Foreskin keratinocyte (primary cell): ENCODE measurements at places on chromosomes 5 and 9. TPM values are rescaled to one million over a fixed set of nuclear protein-coding genes. Genes with fewer than 3 reads are reported as not detected.

NLN gene
- 37.4 and 39.1 TPM in 2 replicates for total RNA-seq

PGM5 gene
- total RNA-seq, result not detected in 2 replicates

XPA gene
- 7.8 and 7.9 TPM in 2 replicates for total RNA-seq

PNPLA7 gene
- 0.07 and 0.10 TPM in 2 replicates for total RNA-seq

IFNK gene
- total RNA-seq, result 55.8 and 72.0 TPM in 2 replicates

DBH gene
- total RNA-seq, result not detected in 2 replicates

AQP7 gene
- total RNA-seq, result not detected in 2 replicates

SLC46A2 gene
- total RNA-seq, result not detected in 2 replicates

INSL6 gene
- total RNA-seq, result not detected in 2 replicates

SNCB gene
- 0.78 and 1.3 TPM in 2 replicates for total RNA-seq

GRCh38 chr9:133682818-133683585 lies 46.8 kb downstream of the DBH start:
- DNase-seq, result no peak

- no peak for DNase-seq
These were observed 135.7 kb downstream of the CAAP1 start for GRCh38 chr9:26756881-26757280.

GRCh38 chr9:134618163-134618832 lies 23.3 kb upstream of the COL5A1 start:
- DNase-seq, result no peak

GRCh38 chr9:93110311-93110855 lies 14.4 kb downstream of the CARD19 start:
- no peak for DNase-seq

- DNase-seq, result peak; percentile 53
These were observed 933 bp upstream of the TGFBR1 start for GRCh38 chr9:99103901-99104458.

- no peak for DNase-seq
These were observed 299.9 kb upstream of the RFX3 start for GRCh38 chr9:3825721-3826120.

DNA sequence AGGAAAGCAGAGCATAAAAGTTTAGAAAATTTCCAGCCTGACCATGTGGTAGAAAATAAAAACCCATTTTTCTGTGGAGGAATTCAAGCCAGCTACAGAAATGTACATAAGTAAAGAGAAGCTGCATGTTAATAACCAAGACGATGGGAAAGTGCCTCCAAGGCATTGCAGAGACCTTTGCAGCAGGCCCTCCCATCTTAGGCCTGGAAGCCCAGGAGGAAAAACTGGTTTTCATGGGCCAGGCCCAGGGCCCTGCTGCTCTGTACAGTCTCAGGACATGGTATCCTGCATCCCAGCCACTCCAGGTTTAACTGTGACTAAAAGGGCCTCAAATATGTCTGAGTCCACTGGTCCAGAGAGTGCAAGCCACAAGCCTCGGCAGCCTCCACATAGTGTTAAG lies 754.8 kb upstream of the RIOK2 start:
- no peak for DNase-seq

GRCh38 chr5:175610898-175611297 lies 47.0 kb upstream of the HRH2 start:
- DNase-seq, result no peak

DNA sequence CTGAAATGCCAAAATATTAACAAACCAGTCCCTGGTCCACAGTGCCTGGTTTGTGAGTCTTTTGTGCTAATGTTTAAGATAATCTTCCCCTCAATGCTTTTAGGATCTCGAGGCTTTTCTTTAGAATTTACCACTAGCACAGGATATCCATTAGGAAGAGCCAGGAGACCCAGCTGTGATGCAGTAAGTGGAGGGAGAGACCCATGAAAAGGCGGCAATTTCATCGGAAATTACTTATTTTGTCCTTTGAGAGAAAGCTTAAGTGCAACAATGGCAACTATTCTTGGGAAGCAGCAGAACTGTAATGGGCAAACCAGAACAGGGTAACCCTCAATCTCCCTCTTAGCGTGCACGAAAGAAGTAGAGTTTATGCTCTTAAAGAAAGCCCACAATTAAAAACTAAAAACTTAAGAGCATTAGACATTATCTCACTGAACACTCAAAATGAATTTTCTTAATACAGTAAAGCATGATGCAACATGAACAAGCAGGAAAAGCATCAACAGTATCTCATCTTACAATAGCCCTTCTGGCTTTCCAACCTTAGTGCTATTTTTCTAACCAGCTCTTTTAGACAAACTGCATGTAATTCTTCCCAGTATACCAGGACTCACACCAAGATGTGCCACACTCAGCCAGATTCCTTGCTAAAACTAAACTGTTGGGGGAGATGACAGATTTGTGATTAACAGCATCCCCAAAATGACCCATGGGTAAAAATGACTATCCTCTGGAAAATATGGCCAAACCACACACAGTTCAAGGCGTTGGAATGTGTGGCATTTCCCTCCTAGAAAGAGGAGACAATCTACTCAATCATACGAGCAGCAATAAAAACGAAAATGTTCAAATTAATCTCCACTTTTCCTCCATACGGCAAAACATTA lies 36.4 kb downstream of the PWWP2A start:
- DNase-seq, result peak; percentile 55

DNA sequence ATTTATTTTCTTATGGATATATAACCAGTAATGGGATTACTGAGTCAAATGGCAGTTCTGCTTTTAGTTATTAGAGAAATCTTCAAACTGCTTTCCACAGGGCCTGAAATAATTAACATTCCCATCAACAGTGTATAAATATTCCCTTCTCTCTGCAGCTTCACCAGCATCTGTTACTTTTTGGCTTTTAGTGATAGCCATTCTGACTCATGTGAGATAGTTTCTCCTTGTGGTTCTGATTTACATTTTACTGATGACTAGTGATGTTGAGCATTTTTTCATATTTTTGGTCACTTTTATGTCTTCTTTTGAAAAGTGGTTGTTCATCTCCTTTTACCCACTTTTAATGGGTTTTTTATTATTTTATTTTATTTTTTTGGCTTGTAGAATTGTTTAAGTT lies 1290.3 kb upstream of the CDH9 start:
- peak; percentile 35 for DNase-seq

DNA sequence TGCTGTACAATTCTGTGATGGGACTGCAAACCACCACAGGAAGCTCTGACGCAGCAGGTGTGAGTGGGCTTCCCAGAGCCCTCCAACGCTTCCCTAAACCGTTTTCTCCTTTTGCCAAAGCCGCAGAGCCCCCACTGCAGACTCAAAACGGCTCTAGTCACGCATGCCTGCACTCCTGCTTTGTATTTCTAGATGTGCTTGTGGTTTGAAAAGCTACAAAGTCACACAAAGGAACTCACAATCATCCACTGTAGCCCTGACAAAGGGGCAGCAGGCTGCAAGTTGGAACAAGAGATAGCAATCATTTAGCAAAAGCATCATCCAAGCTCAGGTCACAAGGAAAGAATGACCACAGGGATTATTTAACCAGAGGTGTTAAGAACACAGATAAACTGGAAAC lies 79.3 kb downstream of the PTPN3 start:
- DNase-seq, result no peak

DNA sequence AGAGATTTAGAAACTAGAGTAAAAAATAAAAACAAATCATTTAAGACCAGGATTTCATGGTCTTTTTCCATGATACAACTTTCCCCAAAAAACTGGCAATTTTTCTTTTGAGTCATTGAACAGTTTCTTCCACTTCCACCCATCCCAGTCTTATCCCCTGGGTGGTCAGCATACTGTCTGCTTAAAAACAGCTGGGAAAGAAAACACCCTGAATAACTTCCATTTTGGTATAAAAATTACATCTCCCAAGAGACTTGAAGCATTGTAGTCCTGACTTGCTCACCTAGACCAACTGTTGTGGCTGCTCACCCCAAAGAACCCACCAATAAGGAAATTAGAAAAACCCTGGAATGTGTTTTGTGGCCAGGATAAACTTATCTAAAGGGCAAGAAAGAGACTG lies 731.3 kb downstream of the NR2F1-AS1 start:
- DNase-seq, result no peak

GRCh38 chr9:116267021-116267420 lies 113.4 kb downstream of the PAPPA start:
- peak; percentile 90 for DNase-seq

- DNase-seq, result peak; percentile 5
These were observed 40.2 kb upstream of the AGXT2 start for GRCh38 chr5:35087991-35088390.

- no peak for DNase-seq
These were observed 57.4 kb downstream of the SERINC5 start for GRCh38 chr5:80198399-80198798.
